ENCODE measurements at places on chromosomes 13 and 19.

- no peak for DNase-seq
These were observed 318.3 kb upstream of the SGCG start for GRCh38 chr13:22862478-22862877.

- DNase-seq = no peak
These were observed 1052.8 kb upstream of the SPRY2 start for GRCh38 chr13:81393721-81394120.

- peak; percentile 42 for DNase-seq
These were observed 13.6 kb downstream of the UBAC2 start for GRCh38 chr13:99214232-99214631.

- DNase-seq = no peak
These were observed 391.5 kb downstream of the DLEU7 start for GRCh38 chr13:50452028-50452427.

GRCh38 chr19:47509170-47509847 lies 5.6 kb downstream of the NAPA start:
- no peak for DNase-seq

DNA sequence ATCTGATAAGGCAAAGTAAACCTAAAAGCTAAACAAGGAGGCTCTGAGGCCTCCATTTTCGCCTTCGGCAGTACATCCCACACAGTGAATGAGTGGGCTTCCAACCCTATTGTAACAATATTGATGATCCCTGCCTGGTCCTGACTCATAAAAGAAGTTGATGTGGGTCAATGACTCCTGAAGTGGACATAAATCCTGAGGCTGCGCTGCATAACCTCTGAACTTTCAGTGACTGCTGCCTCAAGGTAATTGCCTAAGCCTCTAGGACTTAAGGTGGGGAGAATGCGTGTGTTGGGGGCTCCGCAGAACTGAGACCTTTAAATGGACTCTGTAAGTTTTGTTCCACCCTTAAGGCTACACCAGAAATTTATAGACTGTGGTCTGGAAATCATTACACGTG lies 42.6 kb downstream of the SIAH3 start:
- no peak for DNase-seq

DNA sequence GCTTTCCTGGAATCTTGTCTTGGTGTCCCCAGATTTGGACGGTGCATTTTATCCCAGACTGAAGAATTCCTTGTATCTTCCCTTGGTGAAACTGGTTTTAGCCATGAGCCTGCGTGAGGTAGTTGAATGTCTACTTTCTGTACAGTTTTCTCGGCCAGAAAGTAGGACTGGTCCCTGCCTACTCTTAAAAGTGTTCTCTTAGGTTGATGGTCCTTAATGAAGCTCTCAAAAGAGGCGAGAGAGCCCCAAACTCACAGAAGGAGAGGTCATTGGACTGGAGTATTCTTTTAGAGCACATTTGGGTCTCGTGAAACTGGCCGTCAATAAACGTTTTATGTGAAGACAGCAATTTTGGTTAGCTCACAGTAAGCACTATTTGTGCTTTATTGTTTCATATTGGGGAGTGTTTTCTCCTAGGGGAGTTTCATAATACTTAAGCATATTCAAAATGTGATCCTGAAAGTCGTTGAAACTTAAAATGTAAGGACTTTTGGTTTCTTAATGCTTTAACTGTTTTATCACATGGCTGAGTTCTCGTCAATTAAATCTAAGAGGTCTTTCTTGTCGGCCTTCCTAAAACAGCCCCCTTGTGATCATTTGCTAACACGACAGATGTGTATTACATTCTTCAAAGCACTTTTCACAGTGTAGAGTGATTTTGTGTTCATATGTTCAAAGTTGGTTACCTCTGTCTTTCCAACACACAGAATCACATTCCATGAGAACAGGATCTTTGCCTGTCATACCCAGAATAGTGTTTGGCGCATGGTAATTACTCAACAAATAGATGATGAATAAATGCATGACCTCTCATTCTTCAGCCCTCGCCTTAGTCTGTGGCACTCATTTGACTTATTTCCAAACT lies 889 bp downstream of the GTF2F2 start:
- no peak for DNase-seq

GRCh38 chr13:85565652-85566051 lies 233.6 kb downstream of the SLITRK6 start:
- DNase-seq = no peak

DNA sequence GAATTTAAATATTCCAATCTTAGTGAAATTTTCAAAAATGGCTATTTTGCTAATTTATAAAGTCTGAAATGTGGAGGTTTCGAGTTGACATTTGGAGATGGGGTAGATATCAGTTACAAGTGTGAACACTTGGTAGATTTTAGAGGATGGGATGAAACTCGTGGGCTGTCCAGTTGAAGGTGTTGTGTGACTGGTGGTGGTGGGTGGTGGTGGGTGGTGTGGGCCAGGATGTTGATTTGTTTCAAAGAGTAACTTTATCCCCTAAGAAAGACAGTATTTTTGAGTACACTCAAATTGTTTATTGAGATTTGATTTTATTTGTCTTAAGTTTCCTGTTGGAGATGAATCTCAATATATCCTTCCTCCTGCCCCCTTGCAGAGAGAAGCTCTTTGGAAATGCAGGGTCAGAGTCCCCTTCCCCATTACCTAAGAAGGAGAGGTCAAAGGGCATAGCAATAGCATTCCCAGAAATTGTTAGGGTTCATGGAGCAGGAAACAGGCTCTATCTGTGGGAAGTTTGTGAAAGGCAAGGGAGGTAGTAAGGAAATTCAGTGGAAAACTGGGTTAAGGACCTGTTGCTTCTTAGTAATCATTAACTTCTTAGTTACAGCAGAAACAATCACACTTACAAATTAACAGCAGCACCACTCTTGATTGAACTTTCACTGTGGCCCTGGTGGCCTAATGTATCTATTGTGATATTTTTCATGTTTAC lies 133.6 kb upstream of the RNF113B start:
- no peak for DNase-seq

GRCh38 chr19:15869109-15869555 lies 28.7 kb downstream of the CYP4F2 start:
- DNase-seq = peak; percentile 31

GRCh38 chr19:7258041-7258839 lies 36.0 kb downstream of the INSR start:
- DNase-seq = no peak

DNA sequence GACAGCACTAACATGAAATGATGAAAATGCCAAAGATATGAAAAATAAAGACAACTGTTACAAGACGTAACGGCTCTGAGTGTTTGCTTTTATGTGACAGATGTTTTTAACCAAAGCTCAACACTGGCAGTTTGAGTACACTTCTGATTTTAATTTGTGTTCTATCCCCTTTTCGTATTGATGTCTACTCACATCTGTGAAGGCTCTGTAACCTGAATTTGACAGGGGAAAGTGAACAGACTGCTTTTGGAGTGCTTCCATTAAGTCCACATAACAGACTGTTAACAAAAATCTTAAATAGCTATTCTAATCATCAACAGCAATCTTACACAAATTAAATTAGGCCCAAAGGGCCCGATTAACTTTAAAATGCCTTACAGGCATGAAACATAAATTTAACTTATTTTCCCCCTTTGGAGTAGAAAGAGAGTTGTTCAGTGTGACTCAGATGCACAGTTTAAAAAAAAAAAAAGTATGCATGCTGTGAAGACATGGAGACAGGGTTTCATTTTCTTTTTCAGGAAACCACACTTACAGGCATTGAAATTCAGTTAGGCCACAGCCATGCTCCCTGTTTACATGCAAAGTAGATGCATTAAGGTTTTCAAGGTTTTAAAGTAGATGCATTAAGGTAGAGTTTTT lies 16.3 kb upstream of the RNASEH2B start:
- no peak for DNase-seq

DNA sequence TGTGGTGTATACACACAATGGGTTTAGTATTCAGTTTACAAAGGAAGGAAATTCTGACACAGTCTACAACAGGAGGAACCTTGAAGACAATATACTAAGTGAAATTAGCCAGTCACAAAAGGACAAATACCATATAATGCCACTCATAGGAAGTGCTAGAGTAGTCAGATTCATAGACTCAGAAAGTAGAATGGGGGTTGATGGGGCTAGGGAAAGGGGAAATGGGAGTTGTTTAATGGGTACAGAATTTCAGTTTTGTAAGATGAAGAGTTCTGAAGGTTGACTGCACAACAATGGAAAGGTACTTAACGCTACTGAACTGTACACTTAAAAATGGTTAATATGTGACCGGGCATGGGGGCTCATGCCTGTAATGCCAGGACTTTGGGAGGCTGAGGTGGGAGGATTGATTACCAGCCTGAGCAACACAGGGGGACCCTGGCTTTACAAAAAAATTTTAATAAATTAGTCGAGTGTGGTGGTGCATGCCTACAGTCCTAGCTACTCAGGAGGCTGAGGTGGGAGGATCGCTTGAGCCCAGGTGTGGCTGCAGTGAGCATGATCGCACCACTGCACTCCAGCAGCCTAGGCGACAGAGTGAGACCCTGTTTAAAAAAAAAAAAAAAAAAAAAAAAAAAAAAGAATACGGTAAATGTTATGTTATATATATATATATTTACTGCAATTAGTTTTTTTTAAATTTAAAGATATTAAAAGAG lies 45.0 kb downstream of the SLC15A1 start:
- DNase-seq = no peak

DNA sequence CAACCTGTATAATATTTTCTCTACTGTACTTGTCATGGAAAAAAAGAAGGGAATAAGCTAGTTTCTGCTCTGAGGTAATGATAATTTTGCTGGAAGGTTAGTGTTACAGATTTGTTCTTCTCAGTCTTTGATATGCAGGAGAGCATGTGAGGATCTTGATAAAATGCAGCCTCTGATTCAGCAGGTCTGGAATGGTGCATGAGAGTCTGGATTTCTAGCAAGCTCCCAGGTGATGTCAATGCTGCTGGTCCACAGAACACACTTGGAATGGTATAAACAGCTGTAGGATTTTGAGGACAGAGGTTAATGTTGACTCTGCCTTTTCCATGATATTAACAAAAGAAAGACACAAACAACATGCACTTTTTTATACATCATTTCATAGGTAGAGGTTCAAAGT lies 173.6 kb downstream of the NDFIP2 start:
- no peak for DNase-seq

- DNase-seq = no peak
These were observed 11.9 kb upstream of the ZNF57 start for GRCh38 chr19:2888731-2889224.

- DNase-seq = no peak
These were observed 18.9 kb upstream of the ENOX1 start for GRCh38 chr13:43805681-43806128.

GRCh38 chr13:44415815-44416214 lies 42.2 kb downstream of the SERP2 start:
- no peak for DNase-seq

DNA sequence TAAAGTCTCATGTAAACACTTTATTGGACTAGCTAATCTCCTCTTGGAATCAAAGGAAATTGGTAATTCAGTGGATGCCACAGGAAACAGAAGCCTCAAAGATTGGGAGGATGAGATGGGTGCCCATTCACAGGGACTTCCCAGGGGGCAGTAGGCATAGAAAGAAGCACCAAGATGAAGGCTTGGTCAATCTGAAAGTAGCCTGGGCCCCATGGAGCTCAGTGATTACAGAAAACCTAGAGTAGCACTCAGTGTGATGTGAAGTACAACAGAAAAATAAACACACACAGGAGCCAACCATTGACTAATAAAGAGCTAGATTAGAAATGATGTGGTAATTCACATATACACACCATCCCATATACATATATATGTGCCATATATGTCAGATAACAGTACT lies 560.6 kb downstream of the TBC1D4 start:
- DNase-seq = no peak

- DNase-seq = no peak
These were observed 124.7 kb downstream of the RBM26 start for GRCh38 chr13:79281339-79281747.

GRCh38 chr13:44516771-44517170 lies 59.4 kb downstream of the TSC22D1 start:
- DNase-seq = no peak

GRCh38 chr19:5690955-5691821 lies 1.1 kb downstream of the RPL36 start:
- DNase-seq = no peak

GRCh38 chr13:36801035-36801434 lies 18.0 kb upstream of the RFXAP start:
- no peak for DNase-seq

- no peak for DNase-seq
These were observed 9.1 kb upstream of the HSD17B14 start for GRCh38 chr19:48845384-48845783.

GRCh38 chr13:99256709-99257108 lies 1.5 kb downstream of the GPR18 start:
- DNase-seq = no peak

DNA sequence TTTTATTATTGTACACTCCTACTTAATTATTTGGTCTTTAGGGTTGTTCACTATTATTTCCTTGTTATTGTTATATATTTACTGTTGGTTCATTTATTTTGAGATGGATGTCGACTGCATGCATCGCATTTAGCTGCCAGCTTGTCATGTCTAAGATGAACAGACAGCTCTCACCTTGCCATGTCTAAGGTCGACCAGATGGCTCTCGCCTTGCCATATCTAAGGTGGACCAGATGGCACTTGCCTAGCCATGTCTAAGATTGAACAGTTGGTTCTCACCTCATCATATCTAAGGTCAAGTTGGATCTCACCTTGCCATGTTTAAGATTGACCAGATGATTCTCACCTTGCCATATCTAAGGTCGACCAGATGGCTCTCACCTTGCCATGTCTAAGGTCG lies 1440.9 kb downstream of the UQCRFS1 start:
- no peak for DNase-seq

DNA sequence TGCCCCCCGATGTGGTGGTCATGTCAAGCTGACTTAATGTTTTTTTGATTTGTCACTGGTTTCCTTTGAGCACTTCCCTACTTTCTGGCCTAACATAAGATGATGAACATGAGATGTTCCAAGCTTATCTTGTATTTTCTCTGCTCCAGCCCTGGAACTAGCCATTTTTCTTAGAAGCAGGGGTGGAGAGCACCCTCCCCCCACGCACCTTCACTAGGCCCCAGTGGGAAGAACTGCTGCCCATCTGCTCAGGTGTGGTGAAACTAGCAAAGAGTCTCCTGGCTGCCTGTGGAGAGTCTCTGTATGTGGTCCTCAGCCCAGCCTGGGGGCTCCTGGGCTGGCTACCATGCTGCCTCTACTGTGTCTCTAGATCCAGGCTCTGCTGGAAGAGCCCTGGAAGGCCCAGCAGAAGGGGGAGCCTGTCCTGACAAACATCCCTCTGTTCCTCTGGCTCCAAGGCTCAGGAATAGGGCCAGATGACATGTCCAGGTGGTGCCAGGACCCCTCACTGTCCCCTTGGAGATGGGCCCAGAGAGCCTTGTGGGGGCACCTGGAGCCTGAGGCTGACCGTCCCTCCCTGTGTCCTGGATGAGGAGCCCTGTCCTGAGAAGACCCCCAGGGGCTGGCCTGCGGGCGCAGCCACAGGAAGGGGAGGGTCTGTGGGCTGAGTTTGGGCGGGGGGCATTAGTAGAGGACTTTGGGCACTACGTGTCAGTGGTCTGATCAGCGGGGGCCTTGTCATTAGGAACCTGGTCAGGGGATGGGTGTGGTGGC lies 4.8 kb upstream of the ZNF14 start:
- no peak for DNase-seq

DNA sequence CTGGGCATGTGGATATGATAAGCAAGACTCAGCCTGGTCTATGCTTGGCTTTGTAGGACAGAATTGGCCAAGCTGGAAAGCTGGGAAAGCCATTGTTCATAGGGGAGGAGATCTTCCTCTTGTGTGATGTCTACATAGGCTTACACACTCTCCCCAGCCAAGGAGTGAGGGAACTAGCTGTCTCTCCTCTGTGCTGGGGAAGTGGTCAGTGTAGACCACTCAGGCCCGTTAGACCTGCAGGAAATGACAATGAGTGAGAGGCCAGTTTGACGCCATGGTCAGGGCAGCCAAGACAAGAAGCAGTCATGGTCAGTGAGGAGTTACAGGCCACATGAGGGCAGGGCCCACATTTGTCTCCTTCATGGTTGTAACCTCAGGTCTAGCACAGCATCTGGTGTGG lies 159.1 kb upstream of the KL start:
- DNase-seq = no peak
